Right hindlimb (tissue), 1 donor: ENCODE measurements at places on chromosomes 2 and 18.
A peak's percentile ranks its signal among the peaks of the same experiment; 100 is the strongest.

DNA sequence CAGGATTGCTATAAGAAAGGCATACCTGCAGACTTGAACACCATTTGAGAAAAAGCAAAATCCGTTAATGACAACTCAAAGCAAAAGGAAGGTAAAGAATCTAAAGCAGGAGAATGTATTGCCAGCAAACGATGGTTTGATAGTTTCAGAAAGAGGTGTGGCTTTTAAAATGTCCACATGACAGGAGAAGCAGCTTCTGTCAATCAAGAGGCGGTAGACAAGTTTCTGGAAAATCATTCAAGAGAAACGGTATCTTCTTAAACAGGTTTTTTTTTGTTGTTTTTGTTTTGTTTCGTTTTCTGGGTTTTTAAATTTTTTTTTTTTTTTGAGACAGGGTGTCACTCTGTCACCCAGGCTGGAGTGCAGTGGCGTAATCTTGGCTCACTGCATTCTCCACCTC lies 13.8 kb downstream of the CLEC4F start:
- DNase-seq, result no peak

GRCh38 chr18:55665506-55665905 lies 77.5 kb upstream of the TCF4 start:
- no peak for DNase-seq

DNA sequence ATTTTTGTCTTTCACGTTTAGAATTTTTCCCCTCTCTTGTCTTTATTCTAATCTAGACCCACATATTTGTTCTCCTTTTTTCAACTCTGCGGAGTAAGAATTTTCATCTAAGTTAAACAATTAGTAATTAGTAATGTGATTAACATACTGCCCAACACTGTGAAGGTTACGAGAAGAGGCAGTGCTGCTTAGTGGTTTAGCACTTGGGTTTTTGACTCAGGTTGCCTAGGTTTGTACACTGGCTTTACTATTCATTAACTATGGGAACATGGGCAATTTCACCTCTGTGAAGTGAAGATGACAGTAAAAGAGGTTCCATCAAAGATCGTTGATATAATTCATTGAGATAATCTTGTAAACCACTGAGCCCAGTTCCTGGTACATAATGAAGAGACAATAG lies 82.2 kb upstream of the PNPT1 start:
- no peak for DNase-seq

DNA sequence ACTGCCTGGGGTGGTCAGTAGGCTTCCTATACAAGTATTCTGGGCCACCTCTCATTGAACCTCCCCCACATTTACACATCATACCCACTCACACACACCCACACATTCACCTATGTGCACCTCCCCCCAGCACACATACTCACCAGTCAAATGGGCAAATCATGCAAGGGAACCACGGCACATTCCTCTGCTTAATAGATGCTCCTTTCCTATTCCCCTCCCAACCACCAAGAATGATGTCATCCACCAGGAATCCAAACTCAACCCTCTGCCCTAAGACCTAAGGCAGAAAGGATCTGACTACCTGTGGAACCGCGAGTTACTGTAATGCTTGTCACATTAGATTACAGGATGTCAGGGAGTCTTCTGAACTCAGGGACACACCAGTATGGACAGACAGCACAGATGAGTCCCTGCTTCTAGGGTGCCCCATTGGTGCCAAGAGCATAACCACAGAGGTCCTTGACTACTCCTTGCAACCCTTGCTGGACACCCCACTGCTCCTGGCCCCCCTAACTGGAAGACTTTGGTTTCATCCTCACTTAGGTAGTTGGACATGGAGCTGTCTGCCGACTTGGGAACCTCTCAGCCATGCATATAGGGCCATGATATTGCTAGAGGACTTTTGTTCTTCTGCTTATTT lies 21.5 kb upstream of the CAB39 start:
- DNase-seq, result no peak

GRCh38 chr2:101795033-101795432 lies 97.5 kb downstream of the MAP4K4 start:
- DNase-seq, result no peak

DNA sequence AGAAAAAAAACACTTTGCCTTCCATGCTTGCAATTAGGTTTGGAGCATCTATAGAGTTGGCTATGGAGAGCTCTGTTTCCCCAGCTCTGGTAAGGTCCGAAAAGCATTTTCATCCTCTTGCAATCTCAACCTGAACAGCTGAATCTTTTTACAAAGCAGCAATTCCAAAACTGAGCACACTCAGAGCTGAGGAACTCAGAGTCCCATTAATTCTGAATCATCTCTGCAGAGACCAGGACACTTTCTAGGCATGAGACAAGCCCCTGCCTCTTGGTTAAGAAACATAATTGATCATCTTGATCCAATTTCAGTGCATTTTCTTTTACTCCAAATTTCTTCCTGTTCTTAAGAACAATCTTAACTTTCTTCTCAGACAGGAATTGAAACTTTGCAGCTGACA lies 4.2 kb downstream of the CNGA3 start:
- no peak for DNase-seq

GRCh38 chr2:213259266-213259665 lies 25.0 kb upstream of the SPAG16 start:
- no peak for DNase-seq

- DNase-seq, result peak; percentile 79
These were observed 16.3 kb upstream of the MYO1B start for GRCh38 chr2:191228861-191229260.

DNA sequence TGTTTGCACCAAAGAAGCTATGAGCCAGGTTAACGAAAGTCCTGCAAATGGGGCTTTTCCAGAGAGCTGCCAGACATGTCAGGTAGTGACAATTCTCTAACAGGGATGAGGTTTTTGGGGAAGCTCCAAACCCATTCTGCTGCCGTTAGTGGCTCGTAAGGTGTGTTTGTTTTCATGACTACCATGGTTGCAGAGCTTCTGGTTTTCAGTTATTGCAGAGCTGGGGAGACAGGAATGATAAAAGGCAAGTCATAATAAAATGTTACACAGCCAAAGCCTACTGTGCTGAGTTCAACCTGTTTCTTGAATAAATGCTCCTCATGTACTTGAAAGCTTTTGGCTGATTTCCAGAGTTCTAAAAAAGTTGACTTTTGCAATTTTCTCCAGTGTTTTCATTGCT lies 209.2 kb upstream of the STK17B start:
- no peak for DNase-seq

DNA sequence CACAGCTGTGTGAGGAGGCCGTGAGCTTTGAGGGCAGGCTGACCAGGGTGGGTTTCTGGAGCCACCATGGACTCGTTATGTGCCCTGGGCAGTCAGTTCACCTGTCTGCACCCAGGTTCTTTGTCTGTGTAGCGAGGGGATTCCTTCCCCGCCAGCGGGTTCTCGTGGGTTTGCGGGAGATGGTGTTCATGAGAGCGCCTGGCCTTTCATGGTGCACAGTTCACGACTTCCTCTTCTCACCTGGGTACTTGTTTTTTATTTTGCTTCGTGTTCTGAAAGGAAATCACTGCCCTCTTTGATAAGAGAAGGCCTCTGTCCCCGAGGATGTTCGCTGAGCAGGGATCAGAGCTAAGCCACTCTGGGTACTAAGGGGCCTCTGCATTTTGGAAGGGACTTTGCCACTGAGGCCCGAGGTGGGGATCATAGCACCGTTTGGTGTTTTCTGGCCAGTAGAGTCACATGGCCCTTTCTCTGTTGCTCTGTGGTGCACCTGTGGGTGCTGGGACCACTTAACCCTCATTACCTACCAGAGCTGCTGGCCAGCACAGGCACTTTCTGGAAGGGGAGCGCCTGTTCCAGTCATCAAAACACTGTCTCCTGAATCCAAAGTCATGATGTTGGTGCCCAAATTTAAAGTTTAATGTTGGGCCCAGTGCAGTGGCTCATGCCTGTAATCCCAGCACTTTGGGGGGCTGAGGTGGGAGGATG lies 78.5 kb downstream of the LDLRAD4 start:
- no peak for DNase-seq

- DNase-seq, result no peak
These were observed 16.2 kb upstream of the DCC start for GRCh38 chr18:52323802-52324201.

GRCh38 chr2:1650085-1650872 lies 94.0 kb downstream of the PXDN start:
- DNase-seq, result no peak

DNA sequence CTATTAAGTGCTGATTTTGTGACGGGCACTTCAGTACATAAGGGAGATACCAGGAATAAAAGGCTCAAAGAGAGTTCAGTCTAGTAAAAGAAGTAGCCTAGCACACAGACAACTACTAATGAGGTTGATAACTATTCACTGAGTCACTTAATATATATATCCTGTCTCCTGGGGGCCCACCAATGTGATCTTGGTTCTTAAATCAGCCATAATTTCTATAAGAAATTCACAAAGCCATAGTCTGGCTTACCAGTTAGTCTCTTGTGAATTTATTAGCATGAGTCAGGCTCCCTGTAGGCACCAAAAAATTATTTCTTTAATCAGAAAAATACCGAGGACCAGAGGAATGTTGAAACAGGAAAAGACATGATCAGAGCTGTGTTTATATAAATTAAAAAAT lies 10.4 kb downstream of the KCNE4 start:
- no peak for DNase-seq

- DNase-seq, result peak; percentile 64
These were observed 30.2 kb upstream of the RIOK3 start for GRCh38 chr18:23422751-23423418.

- no peak for DNase-seq
These were observed 13.3 kb upstream of the CAPN13 start for GRCh38 chr2:30820381-30821055.

DNA sequence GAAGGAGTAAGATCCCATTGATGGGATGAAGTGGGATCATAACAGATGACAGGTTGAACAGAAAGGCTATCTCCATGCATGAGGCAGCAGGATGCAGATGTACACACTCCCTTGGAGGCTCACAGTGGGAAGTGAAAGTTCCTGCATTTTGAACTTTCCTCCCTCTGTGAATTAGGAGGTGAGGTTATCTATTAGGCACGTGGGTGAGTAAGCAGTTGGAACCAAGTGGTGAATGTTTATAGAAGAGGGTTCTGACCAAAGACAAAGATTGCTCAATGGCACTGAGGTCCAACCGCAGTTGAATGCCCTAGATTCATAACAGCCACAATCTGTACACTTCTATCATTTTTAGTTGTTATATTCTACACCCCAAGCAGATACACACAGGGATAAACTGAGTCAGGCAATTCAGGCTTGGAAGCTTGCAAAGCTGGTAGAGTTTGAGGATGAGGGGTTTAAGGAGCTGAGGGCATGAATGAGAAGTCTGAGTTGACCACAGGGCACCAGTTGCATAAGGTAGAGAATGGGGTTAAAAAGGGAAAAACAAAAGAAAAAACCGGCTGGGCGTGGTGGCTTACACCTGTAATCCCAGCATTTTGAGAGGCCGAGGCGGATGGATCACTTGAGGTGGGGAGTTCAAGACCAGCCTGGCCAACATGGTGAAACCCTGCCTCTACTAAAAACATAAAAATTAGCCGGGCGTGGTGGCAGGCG lies 7.1 kb upstream of the KCMF1 start:
- no peak for DNase-seq

DNA sequence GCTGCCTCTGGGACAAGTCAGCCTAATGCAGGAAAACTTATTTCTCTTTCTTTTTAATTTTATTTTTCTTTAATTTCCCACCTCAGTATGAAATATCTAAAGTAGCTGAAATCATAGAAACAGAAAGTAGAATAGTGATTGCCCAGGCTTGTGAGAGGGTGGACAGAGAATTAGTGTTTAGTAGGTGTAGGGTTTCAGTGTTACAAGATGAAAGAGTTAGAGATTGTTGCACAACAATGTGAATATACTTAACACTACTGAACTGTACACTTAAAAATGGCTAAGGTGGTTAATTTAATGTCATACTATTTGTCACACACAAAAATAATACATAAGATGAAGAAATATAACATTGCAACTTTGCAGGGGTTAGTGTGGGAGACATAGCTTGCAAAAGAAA lies 80.8 kb downstream of the NAT8 start:
- no peak for DNase-seq

DNA sequence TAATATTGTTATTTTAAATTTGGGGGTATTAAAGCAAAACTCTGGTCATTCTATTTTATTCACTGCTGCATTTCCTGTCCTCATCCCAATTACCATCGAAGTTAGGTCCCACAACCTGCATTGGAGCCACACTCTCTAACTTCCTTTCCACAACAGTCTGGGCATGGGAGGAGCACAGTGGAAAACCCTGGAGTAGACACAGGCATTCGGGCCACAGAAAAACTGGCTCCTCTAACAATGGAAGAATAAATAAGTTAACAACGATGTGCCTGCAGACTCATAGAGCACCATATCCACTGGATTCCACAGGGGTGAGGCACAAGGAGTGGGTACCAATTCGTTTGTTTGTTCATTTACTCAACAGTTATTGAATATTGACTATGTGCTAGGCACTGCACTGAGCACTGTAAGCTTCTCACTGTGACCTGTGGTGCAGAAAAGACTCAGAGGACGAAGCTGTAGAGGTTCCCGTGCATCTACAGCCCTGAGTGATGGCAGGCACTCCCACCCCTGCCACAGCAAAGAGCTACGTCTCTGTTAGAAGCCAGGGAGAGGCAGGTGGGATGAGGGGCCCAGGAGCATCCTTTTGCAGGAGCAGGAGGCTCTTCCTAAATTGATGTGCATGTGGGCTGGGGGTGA lies 154.2 kb upstream of the PGAP1 start:
- no peak for DNase-seq

DNA sequence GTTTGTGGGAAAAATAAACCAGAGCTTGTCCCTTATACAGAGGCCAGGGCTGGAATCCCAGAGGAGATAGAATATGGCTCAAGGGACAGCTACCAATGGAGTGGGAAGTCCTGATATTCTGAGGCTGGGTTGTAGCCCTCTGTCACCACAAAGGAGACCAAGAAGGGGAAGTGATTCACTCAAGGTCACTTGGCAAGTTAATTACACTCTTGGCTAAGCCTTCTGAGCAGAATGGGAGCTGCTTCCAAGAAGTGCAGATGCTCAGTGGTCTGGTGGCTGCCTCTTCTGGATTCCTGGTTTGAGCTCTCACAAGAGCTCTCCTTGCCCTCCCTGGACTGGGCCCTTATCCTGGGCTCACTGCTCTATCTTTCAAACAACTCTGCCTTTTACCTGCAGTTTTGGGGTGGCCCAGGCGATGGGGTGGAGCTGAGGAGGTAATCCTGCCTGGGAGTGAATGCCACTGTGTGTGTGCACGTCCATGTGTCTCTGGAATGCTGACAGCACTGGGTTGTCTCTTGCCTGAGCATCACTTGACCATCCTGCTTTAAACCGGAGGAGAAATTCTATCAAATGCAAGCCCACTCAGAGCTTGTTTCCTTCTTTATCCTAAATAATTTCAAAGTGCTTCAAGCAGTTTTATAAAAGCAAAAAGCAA lies 168.2 kb downstream of the KCNS3 start:
- DNase-seq, result no peak
